ENCODE measurements at places on chromosomes 4 and X.

- peak; percentile 59 for DNase-seq
These were observed 14.1 kb upstream of the PAPSS1 start for GRCh38 chr4:107734120-107734519.

DNA sequence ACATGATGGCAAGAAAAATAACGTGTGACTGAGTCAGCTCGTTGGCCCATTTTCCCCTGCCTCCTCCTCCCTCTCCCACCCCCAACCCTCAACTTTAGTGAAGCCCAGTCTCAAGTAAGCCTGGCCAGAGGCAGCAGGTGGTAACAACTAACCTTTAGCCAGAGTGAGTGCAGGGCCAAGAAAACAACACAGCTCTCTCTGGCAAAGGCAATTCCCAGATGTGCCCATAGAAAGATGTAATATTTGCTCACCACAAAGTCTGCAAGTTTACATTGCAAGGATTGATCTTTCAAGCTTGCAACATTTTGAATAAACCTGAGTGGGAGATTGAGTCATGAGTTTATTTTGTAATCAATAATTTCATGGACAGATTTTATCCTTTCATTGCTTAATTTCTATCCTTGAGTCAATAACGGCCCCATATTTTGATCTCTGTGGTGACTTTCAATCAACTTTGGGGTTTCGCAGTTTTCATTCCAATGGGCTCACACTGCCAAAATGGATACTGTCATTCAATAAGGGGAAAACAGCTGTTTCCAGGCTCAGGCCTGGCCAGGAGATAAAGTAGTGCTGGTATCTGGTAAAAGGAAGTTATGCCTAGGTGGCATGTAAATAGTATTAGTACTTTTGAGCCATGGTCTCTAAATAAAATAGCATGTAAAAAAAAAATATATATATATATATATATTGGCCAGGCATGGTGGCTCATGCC lies 130.7 kb upstream of the TMEM164 start:
- DNase-seq: no peak

- no peak for DNase-seq
These were observed 19.1 kb upstream of the PLAC1 start for GRCh38 chrX:134677332-134677731.

DNA sequence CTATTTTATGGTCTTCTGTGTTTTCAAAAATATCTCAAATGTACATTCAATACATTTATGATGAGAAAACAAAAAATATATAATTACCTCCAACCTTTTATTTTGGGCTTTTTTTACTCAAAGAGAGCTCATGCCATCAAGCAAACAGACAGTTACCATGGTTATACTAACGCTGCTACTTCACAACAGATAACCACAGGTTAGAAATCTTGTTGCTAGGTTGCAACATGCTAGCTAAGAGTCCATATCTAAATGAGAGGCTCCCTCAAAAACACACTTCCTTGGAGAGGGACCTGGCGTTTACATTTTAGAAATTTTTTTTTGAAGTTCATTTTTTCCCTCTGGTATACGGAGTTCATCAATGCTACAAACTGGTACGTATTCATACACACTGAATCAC lies 44.3 kb downstream of the TBC1D9 start:
- peak; percentile 21 for DNase-seq

DNA sequence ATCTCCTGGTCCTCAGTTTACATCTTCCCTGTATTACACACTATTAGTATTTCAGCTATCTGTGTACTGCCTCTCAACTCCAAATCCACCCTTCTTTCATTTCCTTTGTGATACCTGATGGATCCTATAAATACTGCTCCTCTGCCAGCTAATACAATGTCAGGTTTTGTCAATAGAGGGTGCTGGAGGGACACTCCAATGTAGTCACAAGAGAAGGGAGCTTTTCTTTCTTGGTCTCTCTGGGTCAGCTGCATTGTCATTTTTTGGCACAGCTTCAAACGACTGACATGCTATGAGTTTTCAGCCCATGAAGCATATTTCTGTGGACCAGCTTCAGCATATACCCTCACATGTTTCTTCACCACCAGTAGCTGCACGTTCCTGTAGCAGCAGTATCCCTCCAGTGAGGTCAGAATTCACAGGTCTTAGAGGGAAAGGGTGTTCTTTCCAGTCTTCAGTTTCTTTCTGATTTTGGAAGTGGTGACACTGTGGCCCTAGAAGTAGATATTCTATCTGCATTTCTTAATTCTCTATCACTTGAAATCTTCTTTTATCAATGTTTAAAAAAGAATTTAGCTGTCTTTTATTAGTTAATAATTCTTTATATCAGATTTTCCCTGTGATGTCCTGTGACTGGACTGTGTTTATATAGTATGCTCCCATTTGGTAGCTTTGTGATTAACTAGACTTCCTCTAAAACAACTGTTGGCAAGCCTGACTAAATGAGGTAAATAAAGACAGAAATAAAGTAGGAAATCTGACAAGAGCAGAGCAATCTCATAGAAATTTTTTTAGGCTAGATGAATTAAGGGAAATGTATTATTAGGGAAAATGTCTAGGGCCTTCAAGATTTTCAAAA lies 60.6 kb downstream of the GABRA2 start:
- peak; percentile 53 for DNase-seq

GRCh38 chrX:139815771-139816170 lies 107.8 kb upstream of the MCF2 start:
- no peak for DNase-seq

- no peak for DNase-seq
These were observed 109.9 kb upstream of the NAP1L5 start for GRCh38 chr4:88807499-88807898.

DNA sequence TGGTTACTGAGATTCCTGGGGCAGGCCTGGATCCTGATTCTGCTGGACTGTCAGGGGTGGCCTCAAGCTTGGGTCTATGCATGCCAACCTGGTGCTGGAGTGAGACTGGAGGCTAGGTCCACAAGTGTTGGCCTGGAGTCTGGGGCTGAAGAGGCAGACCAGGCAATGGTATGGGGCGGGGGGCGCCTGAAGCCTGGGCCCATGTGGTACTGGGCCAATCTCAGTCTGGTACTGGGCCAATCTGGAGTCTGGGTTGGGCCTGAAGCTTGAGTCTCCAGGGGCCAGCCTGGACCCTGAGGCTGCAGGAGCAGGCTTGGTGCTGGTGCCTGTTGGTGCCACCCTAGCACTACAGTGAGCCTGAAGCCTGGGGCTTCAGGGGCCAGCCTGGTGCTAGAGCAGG lies 108.9 kb upstream of the ZCCHC13 start:
- no peak for DNase-seq

GRCh38 chr4:125520258-125520990 lies 205.7 kb downstream of the FAT4 start:
- no peak for DNase-seq

GRCh38 chrX:147226801-147227200 lies 412.3 kb upstream of the CXorf51A start:
- DNase-seq: no peak

GRCh38 chr4:165715989-165716388 lies 157.0 kb upstream of the TLL1 start:
- DNase-seq: no peak

- DNase-seq: no peak
These were observed 116.7 kb upstream of the GLRA2 start for GRCh38 chrX:14412686-14413085.

DNA sequence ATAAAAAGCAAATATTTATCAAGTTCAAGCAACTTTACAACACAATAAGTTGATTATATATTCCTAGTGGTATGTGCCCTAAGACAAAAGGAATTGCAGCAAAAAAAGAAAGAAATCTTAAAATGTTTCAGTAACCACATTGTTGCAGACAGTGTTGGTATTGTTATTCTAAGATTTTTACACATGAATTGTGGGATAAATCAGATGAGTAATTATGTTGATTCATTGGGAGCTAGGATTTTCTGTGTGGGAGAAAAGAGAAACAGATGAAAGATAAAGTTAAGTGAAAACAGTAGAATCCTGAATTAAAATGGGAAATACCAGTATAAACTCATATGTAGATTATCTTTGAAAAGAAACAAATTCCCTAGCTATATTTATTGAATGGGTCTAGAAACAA lies 362.4 kb downstream of the PPP3CA start:
- DNase-seq: no peak

GRCh38 chr4:17491196-17491595 lies 20.7 kb downstream of the QDPR start:
- DNase-seq: no peak

GRCh38 chrX:148691456-148691855 lies 191.0 kb downstream of the AFF2 start:
- DNase-seq: no peak

DNA sequence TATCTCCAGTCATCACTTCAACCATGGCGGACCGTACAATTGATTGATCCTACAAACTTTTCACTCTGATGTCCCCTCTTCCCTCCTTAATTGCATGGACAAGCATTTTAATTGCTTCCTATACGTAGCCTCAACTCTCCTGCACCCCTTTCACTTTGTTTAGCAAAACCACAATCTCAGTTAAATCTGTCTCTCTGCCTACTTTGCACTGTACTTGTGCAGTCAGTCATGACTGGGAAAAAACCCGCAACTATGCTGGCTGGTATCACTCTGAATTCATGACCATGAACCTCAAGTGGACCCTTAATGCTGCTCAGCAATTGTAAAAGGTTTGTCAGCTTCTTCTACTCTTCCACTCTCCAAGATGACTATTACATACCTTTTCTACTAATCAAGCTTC lies 51.7 kb upstream of the AFF2 start:
- no peak for DNase-seq

DNA sequence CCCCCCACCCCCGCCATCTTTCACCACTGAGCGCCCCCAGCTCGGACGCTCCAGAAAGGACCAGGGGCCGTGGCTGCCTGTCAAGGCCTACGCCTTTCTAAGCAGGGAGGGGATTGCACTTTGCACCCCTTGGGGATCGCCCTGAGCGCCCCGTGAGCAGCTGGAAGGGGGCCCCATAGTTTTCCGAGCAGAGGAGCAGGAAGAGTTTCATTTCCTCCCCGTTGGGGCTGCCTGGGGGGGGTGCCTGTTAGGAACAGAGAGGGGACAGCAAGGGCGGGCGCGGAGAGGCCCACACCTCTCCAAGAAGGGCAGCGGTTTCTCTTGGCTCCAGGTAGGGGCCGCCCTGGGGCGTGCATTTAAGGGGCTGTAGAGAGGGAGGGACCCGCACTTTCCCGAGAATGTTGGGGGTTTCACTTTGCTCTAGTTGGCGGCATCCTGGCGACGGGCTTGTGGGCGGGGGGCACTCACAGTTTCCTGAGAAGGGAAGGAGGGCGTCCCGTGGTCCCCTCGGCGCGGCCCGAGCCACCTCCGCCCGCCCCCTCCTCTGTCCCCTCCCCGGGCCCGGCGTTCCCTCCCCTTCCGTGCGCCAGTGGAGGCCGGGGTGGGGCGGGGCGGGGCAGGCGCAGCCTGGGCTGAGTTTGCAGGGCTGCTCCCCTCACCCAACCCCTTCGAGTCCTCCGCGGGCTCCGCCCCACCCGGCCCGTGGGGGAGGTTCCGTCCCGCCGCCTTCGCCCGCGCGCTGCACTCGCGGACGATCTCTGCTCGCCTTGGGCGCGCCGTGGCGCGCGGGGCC lies 82.3 kb upstream of the CD99 start:
- peak; percentile 96 for DNase-seq

GRCh38 chrX:68183612-68184214 lies 249.6 kb downstream of the OPHN1 start:
- DNase-seq: peak; percentile 73

GRCh38 chrX:53813670-53814440 lies 127.3 kb upstream of the HUWE1 start:
- no peak for DNase-seq
